RPMI7951 (cell line): ENCODE measurements at places on chromosomes 2 and 18.
A peak's percentile ranks its signal among the peaks of the same experiment; 100 is the strongest.

- DNase-seq = no peak
These were observed 197.5 kb downstream of the PHLPP1 start for GRCh38 chr18:62912885-62913284.

- no peak for DNase-seq
These were observed 558.4 kb downstream of the SLC4A3 start for GRCh38 chr2:220185766-220186305.

- DNase-seq = peak; percentile 91
These were observed 190.0 kb upstream of the SESTD1 start for GRCh38 chr2:179454443-179455171.

DNA sequence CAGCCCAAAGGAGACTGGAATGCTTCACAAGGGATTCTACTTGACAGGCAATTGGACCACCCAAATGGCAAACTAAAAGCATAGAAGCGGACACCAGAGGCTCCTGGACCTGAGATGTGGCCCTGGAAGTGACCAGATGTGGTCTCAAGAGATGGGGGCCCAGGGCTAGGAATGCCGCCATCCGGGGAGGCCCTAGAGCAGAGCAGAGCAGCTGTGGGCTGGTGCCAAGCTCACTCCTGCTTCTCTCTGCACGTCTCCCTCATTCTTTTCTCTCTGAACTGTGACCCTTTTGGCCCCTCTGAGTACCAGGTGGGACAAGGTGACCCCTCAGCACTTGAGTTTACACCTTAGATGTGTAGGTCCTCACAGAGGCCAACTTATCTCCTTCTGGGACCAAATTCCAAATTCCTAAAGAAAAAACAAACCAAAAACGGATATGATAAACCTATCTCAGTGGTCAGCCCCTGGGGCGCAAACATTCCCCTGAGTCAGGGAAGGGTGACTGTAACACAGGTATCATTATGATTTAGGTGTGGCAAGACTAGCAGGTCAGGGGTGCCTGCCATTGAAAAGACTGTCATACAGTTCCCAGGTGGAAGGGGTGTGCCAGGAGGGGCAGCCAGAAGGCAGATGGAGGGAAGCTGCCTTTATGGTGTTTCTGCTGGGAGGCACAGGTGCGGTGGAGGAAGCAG lies 6.5 kb upstream of the IL1R2 start:
- DNase-seq = no peak

DNA sequence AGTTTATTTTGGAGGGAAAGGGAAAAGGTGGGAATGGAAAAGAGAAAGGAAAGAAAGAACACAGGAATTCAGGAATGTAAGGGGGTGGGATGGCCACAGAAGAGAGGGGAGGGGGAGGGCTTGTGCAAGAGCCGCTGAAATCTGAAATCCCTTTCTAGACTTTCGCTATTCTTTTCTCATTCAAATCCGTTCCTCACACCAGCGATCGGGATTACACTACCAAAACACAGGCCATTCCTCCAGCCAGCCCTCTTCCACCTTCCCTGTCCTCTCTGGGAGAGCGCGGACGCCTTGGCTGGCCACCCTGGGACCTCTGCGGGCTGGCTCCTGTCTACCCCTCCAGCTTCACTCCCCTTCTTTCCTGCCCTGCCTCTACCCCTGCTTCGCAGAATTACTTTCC lies 102.3 kb downstream of the CDCA7 start:
- no peak for DNase-seq

DNA sequence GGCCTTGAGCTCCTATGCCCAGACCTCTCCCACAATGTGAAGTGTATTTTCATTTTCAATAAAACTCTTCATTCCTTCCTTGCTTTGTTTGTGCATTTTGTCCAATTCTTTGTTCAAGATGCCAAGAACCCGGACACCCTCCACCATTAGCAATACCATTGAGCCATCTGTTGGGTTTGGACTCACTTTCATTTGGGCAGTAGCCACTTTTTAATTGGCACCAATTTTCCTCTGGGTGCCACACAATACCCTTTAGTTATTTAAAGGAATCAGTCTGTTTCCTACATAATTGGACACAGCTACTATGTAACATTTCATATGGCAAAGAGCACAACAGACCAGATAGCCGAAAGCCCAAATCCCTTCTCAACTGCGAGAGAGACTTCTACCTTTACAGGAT lies 22.5 kb upstream of the SLC35G4 start:
- no peak for DNase-seq

- DNase-seq = no peak
These were observed 48.0 kb upstream of the MYCN start for GRCh38 chr2:15892151-15892880.

DNA sequence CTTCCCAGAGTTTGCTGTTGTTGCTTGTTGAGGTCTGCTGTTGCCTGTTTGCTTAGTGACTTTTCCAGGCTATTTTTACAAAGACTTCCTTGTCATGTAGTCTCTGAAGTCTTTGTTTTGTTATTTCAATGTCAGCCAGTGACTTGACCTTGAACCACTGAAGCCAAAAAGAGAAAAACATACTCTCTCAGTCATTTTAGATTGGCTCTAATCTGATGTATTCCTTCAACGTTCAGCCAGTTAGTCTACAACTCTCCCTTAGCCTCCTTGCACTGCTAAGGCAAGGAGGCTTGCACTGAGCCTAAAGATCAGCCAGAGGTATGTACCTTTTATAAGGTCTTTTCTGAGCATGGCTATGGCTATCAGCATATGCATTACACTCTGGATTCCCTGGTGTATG lies 27.9 kb downstream of the KIAA1328 start:
- DNase-seq = no peak

GRCh38 chr18:54020156-54020745 lies 204.2 kb downstream of the MBD2 start:
- DNase-seq = no peak

GRCh38 chr2:240327566-240327965 lies 107.9 kb upstream of the GPC1 start:
- DNase-seq = no peak

- DNase-seq = no peak
These were observed 117.0 kb downstream of the HIBCH start for GRCh38 chr2:190202604-190203003.

DNA sequence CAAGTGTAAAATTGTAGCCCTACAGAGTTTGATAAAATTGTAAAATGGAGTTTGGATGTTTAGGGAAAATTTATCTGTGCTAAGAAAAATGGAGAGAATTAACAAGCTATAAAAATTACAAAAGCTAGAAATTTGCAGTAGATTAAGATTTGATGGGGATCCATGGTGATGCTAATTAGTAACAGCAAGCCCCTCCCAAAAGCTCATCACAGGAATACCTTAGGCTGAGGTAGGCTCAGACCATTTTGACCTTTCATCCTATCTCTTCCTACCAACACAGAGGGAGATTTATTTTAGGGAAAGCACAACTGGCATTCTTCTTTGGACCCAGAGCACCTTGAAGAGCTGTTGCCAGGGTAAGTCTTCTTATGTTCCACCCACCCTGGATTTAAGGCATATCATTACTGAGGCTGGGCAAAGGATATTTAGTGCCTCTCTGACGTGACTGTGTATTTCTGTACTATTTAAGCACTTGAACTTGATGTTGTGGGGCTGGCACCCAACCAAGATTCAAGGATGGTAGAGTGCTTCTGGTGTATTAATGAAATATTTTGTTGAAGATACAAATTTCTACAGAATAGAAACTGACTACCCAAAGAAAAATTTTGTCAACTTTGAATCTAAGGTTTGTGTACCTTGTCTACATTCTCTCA lies 70.8 kb upstream of the SLC39A10 start:
- DNase-seq = no peak

DNA sequence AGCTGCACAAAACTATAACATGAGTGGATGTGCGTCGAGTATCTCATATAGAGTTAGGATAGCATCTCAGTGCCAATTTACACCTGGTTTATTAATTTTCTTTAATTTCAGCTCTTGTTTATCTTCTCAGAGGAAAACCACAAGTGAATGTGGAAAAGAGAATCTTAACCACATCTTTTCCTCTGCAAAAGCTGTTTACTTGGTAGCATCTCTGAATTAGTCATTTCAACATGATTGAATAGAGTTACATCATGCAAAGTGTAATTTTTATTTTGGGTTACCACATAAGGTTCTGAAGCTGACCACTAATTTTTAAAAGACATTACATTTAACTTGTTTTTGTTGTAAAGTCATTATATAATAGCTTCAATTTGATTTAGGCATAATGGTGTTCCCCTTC lies 83.8 kb upstream of the FAM237A start:
- DNase-seq = no peak

GRCh38 chr2:179569831-179570233 lies 291.6 kb downstream of the ZNF385B start:
- DNase-seq = peak; percentile 18

- no peak for DNase-seq
These were observed 9.0 kb downstream of the CCDC68 start for GRCh38 chr18:54950221-54950620.

DNA sequence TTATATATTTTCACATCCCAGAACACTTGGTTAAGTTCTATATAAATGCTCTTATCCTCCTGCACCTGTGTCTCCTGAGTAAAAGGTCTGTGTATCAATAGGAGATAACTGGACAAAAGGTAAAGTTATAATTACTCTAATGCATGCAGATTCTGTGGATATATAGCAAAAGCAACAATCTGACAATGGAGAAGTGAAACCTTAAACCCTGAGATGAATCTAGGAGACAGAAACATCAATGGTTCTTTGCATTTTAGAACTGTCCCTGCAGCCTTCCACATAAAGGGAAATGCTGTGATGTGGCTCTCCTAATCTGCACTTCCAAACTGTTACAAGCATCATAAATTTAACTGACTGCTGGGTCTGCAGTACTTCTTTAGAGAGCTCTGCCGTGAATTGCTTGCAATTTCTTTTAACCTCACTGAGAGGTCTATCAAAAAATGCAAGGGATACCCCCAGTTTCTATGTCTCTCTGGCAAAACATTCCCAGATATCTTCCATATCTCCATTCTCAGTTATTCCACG lies 42.8 kb upstream of the FSIP2 start:
- no peak for DNase-seq

- DNase-seq = peak; percentile 59
These were observed 12.3 kb downstream of the CEP192 start for GRCh38 chr18:13003466-13003896.

GRCh38 chr18:59728816-59729215 lies 31.6 kb upstream of the CCBE1 start:
- no peak for DNase-seq

GRCh38 chr18:37286801-37287200 lies 278.8 kb downstream of the CELF4 start:
- DNase-seq = no peak
